ENCODE measurements at places on chromosomes 6 and 20.

DNA sequence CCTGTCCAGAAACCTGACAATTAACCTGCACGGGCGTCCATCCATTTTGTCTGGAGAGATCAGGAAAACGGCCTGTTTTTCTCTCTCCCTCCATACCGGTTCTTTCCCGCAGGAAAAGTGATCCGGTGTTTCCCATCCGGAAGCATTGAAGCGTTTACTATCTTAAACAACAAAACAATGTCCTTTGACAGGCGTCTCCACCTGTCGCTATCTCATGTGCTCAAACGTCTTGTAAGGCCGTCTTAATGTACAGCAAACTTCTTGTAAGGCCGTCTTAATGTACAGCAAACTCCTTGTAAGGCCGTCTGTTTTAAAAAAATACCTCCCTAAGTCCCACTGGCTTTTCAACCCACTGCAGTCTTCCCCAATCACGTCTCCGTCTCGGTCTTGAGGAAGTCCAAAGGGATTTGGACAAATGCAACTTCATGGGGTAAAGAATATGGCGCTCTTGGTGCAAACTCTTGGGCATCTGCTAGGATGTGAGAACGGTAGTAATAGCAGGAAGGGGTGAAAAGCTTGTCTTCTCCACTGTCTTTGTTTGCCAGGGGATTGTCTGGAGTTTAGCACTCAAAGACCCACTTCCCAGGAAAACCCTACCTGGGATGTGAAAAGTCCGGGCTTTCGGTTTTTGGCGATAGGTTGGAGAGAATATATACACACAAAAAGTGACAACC is 29.9 kb upstream of the TRIM27 start:
- DNase-seq: no peak

- DNase-seq: no peak
Observed at GRCh38 chr6:142914937-142915697, 29.9 kb downstream of the HIVEP2 start.

- no peak for DNase-seq
Observed at GRCh38 chr6:113607821-113608545, 249.2 kb upstream of the MARCKS start.

GRCh38 chr20:33850159-33850558 is 39.0 kb downstream of the CHMP4B start:
- no peak for DNase-seq

All from activated CD8-positive, alpha-beta memory T cell treated with anti-CD3 and anti-CD28 coated beads for 1 hour (primary cell).